ENCODE measurements at places on chromosomes 12 and 14.

- DNase-seq, result no peak
Observed at GRCh38 chr14:22797017-22797917, 18.0 kb downstream of the SLC7A7 start.

- no peak for DNase-seq
Observed at GRCh38 chr12:56107242-56107641, 2.9 kb downstream of the PA2G4 start.

GRCh38 chr14:22105006-22105623 lies 431.5 kb upstream of the OR4E1 start:
- no peak for DNase-seq

DNA sequence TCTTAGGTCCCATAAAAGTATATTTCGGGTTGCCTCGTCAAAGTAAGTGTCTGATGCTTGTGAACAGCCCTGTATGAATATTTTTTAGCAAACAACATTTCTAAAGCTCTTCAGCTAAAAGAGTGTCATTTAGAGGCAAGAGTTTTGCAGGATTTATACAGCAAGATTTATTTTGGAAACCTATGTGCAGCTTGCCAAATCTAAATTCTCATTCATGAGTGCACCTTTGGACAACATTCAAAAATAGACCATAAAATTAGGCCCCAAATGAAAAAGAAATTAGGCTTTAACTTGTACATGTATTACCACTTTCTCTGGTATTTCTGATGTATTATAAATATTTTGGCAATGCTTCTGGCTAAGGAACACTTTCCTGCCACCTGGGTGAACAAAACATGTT lies 224.4 kb upstream of the PDZRN4 start:
- no peak for DNase-seq

- DNase-seq, result no peak
Observed at GRCh38 chr14:97281741-97282140, 484.6 kb downstream of the VRK1 start.

DNA sequence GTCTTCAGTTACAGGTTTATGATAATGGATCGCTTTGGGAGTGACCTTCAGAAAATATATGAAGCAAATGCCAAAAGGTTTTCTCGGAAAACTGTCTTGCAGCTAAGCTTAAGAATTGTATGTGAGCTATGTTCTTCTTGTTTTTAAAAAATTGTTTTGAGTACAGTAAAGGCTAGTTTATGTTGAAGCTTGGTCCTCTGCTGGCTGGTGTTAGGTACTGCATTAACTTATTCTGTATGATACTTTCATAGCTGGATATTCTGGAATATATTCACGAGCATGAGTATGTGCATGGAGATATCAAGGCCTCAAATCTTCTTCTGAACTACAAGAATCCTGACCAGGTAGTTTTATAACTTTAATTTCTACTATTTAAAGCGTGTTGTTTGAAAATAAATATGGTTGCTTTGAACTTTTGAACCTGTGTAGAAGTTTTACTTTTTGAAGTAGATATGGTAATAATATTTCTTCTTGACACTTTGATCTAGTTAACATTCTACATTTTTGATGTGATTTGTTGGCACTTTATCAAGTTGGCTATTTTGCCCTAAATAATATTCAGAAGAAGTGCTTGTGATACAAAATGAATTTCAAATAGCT lies 55.7 kb downstream of the VRK1 start:
- DNase-seq, result no peak

- DNase-seq, result no peak
Observed at GRCh38 chr12:123064366-123064765, 83.9 kb downstream of the ARL6IP4 start.

DNA sequence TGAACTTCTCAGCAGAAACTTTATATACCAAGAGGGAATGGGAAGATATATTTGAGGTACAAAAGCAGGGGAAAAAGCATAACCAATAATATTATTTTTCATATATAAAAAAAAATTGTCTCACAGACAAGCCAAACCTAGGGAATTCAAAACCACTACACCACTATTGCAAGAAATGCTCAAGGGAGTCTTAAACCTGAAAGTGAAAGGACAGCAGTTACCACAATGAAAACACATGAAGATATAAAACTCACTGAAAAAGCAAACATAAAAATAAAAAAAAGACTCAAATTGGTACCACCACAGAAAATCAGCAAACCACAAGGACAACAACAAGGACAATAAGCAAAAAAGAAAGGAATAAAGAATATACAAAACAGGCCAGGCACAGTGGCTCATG lies 131.9 kb downstream of the CEP128 start:
- DNase-seq, result no peak

DNA sequence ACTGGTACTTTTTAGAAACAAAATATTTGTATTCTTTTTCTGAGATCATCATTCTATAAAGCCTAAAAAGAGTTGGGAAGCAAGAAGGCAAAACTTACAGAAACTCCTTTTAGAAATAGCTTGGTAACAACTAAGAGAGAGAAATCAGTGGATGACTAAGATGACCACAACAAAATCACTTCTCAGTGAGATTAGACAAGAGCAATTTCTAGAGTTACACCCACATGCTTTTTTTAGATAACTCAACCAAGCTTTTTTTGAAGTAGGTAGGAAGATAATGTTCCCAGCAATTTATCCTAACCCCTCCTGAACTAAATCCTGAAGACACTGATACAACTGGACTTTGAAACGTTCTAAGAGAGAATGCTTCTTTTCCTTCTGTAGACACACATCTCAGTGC lies 576.4 kb downstream of the SLC6A15 start:
- DNase-seq, result no peak

DNA sequence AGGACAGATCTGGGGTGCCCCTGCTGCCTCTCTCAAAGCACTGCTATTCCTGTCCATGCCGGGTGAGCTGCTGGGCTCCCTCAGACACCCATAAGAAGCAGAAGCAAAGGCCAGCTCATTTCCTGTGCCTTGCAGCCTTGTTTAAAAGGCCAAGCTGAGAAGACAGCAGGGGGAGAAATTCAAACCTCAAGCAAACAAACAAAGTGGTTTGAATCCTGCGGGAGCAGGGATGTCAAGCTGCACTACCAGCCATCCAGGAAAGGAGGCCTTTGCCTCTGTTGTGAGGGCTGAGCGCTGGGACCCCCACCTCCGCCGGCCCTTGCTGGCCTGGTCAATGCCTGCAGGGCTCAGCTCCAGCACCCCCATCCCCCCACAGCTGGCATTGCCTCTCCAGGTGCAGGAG lies 176.5 kb downstream of the PIWIL1 start:
- DNase-seq, result no peak

Data from activated effector memory CD4-positive, alpha-beta T cell treated with anti-CD3 and anti-CD28 coated beads, Interleukin-2, amount 50 U/mL, for 16 hours (primary cell).